ENCODE measurements at places on chromosomes 7 and 10.
A peak's percentile ranks its signal among the peaks of the same experiment; 100 is the strongest.

DNA sequence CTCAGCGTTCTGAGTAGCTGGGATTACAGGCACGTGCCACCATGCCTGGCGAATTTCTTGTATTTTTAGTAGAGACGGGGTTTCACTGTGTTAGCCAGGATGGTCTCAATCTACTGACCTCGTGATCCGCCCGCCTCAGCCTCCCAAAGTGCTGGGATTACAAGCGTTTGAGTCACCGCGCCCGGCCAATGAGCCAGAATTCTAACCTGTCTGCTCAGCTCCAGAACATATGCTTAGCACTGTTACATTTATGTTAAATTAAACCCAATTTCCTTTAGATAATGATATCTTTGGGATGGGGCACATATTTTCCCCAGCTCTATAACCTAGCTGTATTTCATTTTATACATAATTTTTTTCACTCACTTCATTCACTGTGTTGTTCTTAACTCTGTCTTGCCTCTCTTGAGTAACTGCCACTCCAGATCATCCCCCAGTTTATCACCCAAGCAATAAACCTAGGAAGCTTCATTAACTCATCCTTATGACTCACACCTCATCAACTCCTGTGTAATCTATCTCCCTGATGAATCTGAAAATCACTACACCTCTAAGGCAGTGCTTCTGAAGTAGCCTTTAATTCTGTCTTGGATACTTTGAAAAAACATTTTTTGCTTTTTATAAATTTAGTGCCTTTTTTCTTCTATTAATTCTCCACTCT is 559.7 kb upstream of the ZWINT start:
- DNase-seq = no peak

DNA sequence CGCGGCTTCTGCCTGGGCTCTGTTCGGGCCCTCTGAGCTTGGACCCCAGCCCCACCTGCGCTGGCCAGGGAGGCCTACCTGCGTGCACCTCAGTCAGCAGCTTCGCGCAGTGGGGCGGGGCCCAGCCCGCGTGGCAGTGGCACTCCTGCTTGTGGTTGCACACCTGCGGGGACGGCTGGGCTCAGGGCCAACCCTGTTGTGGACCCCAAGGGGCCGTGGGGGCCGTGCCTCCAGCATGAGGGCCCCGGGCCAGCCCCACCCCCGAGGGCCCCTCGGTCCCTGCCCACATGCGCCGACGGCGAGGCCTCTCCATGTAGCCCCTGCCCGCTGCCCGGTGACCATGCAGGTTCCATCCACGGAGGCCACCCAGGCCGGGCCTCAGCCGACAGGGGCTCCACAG is 7.3 kb downstream of the ADAM8 start:
- no peak for DNase-seq

GRCh38 chr10:90051474-90051873 is 350.1 kb downstream of the KIF20B start:
- no peak for DNase-seq

- DNase-seq = no peak
Measured at GRCh38 chr7:47300472-47301104, 281.3 kb downstream of the TNS3 start.

DNA sequence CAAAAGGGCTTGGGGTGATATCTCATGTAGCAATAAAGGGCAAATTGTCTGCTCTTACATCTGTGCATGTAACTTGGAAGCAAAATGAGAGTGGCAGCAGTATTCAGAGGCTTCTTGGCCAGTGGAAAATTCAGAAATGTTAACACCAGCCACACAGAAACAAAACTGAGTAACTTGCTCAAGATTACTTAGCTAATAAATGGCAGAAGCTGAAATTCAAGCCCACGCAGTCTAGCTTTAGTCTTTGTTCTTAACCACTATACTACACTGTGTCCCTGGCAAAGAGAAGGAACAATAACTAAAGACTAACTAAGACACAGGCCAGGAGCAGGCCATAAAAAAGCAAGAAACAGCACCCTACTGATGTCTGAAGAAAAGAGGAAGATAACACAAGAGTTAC is 185.9 kb upstream of the ASAH2 start:
- DNase-seq = no peak

DNA sequence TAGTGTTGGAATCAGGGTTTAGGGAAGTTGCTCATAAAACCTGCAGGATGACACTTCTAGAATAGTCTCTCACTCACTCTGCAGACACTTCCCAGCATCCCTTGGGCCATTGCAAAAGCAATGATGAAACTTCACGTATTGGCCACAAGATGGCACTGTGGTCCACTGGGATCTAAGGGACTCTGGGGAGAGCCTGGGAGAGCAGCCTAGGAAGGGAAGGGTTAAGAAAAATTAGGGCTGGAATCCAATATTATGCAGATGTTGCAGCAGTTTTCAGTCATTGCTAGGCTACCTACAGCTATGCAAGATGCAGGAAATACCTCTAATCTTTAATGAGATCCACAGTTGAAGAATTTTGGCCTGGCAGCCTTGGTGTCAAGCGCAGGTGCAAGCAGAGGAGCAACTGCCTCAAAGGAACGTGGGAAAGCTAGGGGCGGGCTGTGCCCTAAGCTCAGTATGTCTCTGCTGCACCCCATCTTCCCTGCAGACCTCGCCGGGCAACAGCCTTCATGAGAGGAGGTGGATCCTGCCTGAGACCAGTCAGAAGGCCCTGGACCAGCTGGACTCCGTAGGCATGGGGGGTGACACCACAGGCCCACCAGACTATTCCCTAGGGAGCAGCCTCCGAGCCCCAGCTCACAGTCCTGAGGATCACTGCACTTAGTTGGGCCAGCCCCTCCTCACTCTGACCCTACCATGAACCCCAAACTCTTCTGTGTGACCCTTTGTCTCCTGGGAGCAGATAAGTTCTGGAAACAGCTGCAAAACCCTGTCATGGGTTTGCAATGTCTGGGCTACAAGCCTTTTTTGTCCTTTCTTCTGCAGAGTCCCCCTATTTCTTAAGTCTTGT is 127.9 kb upstream of the PRSS58 start:
- DNase-seq = peak; percentile 87

GRCh38 chr7:44223362-44224079 is 22.7 kb downstream of the YKT6 start:
- no peak for DNase-seq

DNA sequence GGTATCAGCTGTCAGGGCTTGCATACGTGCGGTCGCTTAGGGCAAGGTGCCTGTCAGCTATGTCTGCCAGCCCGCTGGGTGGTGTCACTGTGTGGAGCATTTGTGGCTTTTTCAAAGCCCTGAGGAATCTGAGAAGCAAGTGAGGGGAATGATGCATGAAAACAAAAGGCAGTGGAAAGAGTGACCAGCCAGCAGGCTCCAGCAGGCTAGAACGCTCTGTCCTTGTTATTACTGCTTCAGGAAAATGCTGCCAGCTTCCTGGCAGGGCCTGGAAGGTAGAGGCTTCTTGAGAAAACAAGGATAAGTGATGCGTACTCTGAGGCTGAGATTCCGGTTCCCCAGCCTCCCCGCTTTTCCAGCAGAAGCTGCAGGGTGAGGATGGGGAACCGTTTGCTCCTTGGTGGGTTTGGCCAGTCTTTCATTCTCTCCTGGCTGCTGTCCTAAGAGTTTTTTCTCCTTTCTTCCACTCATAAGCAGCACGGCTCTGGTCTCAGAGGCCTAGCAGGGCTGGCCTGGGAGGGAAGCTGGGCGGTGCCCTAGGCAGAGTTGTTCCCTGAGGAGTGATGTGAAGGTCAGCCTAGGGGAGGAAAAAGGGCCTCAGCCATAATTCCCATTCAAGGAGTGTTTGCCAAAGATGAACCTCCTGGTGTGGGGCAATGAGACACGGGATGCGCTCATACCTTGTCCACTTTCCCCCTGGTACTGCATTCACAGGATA is 42.8 kb upstream of the MKLN1 start:
- no peak for DNase-seq

DNA sequence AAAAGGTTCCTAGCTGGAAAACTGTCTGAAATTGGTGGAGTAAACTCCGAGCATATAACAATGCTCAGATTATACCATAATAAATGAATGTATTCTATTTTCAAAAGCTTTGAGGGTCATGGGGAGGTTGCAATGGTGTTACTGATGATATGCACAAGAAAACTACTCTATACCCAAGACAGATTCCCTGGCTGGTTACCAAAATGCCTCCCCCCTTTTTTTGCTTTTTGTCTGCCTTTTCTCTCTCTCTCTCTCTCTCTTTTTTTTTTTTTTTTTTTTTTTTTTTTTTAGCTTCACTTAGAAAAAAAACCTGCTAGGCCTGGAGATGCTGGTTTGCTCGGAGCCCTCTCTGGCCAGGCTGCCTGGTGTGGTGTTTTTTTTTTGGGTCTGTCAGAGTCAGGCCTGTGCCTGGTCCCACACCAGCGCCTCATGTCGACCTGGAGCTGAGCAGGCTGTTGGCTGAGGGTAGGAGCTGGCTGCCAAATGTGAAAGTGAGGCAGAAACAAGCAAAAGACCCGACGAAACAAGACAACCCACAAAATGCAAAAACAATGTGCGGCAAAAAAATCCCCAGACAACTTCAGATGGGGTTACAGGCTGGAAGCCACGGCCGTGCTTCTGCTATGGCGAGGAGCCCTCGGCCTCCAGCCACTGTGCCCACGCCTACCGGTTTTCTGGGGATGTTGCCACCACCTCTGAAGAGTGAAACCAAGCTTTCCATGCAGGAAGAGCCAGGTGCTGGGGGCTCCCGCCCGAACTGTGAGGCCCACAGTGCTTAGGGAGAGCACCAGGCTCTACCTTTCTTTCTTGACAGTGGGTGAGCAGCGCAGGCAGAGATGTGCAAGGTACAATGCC is 59.9 kb upstream of the EFCAB10 start:
- no peak for DNase-seq

- DNase-seq = no peak
Measured at GRCh38 chr10:133227256-133227655, 2.8 kb upstream of the UTF1 start.

- no peak for DNase-seq
Measured at GRCh38 chr7:143504215-143504936, 26.7 kb downstream of the TAS2R41 start.

- no peak for DNase-seq
Measured at GRCh38 chr7:49486974-49487829, 286.2 kb upstream of the VWC2 start.

GRCh38 chr10:108736111-108736510 is 1187.2 kb downstream of the XPNPEP1 start:
- no peak for DNase-seq

DNA sequence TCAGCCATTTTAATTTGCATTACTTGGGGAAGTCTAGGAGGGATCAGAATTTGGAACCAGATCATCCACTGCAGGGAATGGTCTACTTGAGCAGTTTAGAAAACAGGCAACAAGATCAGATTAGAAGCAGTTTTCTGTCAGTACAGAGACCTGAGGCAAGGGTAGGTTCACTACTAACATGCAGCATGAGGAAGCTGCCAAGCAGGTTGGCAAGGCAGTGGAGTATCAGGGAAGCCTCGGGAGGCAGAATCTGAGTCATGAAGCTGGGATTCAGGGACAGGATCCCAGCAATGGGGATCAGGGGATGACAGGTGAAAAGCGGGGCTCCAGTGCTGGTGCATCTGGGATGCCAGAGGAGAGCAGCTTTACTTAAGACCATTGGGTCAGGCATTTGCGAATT is 28.1 kb downstream of the ENO4 start:
- DNase-seq = no peak

DNA sequence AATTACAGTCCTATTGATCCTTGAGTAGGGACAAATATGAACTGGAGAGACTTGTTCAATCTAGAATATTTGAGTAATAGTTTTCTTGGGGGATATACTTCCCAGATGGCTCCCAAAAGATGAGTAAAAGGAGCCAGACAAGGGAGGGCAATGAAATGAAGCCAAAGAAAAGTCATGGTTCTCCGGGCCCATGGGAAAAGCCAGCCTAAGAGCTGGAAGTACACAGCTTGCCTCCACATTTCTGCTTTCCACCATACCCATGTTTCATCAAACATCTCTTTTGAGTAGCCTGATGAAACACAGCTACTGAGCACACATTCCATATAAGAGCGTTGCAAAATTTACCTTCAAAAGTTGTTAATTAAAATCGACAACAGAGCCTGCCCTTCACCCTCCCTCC is 535.0 kb upstream of the FZD8 start:
- no peak for DNase-seq

DNA sequence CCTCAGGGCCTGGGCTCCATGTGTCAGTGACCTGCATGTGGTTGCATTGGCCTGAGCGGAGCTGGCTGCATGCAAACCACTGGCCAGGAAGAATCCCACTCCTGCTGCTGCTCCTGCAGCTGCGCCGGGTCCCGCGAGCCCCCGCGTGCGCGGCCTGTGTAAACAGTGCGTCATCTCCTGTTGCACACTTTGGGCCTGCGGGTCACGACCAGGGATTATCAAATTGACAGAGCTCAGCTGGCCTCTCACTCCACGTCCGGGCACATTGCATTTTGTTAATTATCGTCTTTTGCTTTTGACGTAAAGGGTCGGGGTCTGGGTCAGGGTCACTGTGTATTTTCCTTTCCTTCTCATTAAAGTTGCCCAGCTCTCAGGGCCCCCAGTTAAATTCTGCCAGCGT is 132.6 kb downstream of the RGS10 start:
- no peak for DNase-seq

DNA sequence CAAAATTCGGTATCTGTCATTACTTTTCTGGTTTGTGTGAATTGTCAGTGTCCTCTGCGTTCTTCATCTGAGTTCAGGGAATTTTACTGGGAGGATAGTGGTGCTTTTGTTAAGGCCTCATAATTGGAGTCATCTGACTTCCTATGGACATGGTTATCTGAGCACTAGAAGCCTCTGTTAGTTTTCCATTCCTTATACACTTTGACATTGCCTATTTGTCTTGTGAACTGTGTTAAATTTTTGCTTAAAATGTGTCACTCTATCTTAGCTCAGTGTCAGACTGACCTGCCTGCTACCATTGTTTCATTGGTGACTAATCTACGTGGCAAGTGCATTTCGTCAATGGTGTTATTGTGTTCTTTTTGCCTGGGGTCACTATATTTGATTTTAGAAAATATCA is 253.3 kb downstream of the SEMA3A start:
- DNase-seq = no peak

DNA sequence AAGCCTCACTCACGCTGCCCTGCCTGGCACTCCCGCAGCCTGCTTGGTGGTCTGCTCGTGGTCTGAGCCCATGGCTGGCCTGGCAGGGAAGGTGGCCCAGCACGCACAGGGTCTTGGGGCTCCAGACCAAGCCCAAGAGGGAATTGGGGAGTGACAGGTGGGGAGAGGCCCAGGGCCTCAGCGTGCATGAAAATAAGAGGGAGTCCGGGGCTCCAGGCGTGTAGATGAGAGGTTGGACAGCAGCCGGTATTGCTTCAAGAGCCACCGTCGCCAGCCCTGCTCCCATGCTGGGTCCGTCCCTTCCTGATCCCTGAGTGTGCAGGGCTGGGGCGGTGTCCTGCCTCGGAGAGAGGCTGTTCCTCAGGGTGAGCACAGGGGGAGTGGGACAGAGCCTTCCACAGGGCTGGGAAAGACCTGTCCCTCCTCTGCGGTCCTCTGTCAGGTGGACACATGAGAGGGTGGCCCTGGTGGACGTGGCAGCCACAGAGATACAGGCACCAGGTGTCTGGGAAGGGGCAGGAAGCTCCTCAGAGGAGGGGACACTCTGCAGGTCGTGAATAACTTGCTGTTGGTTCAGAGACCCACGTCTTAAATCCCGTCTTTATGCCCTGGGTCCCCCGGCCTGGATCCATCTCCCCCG is 113.1 kb downstream of the INPP5A start:
- DNase-seq = no peak

GRCh38 chr10:29517352-29517923 is 117.3 kb downstream of the SVIL start:
- DNase-seq = peak; percentile 5
